Pons (tissue), 1 donor: ENCODE measurements at places on chromosomes 7 and 10.
A peak's percentile ranks its signal among the peaks of the same experiment; 100 is the strongest.

GRCh38 chr7:121267612-121268011 lies 61.2 kb upstream of the WNT16 start:
- DNase-seq = no peak

DNA sequence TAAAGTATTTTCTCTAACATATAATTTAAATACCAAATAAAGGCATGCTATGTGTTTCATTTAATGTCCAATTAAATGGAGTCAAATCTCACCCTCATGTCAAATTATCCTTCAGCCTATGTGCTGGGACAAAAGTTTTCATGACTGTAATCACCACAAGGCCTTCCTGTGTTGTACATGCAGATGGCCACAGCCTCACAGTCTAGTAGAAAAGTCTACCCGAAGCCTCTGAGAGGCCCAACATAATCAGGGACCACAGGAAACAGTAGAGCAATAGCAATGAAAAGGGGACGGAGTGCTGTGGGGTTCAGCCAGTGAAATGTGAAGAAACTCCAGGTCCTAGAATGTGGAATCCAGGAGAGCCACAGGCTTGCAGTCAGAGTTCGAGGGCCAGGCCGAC lies 140.2 kb upstream of the KLF6 start:
- DNase-seq = no peak

- DNase-seq = no peak
Measured at GRCh38 chr7:70586822-70587221, 545.1 kb upstream of the GALNT17 start.

- DNase-seq = no peak
Measured at GRCh38 chr7:116584721-116585120, 59.9 kb downstream of the CAV1 start.

- DNase-seq = peak; percentile 92
Measured at GRCh38 chr10:43461950-43462349, 25.0 kb downstream of the ZNF487 start.

DNA sequence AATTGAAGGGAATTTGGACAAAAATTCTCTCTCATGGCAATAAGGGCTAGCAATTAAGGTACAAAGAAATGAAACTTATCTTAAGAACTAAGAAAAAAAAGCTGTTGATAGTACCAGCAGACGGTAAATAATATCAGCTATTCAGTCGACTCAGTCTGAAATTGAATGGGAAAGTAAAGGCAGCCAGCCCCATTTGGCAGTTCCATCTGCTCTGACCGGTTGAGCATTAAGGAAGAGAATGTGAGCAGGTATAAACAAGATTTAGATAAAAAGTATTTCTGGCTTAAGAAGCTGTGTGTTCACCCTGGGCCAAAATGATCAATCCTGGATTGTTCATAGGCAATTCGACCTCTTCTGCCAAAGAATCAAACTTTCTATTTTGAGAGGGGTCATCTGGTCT lies 154.6 kb upstream of the NPVF start:
- no peak for DNase-seq

DNA sequence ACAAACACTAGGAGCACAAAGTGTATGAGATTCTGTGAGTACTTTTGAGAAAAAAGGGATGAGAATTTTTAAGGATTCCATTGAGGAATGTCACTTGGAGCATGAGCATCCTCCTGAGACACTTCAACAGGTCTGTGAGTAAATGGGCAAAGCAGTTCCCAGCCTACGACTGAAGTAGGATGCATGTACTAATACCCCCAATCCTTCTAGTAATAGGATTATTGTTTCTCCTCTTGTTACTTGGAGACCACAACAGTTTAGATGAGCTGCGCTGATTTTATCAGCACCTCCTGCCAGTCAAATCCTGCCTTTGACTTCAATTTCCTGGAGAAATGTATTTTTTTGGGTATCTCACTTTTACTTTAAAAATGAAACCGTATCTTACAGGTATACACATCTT lies 820 bp downstream of the BBS9 start:
- DNase-seq = no peak

GRCh38 chr10:4108693-4109092 lies 323.7 kb upstream of the KLF6 start:
- DNase-seq = no peak

- DNase-seq = no peak
Measured at GRCh38 chr10:93876381-93876780, 17.4 kb upstream of the SLC35G1 start.

DNA sequence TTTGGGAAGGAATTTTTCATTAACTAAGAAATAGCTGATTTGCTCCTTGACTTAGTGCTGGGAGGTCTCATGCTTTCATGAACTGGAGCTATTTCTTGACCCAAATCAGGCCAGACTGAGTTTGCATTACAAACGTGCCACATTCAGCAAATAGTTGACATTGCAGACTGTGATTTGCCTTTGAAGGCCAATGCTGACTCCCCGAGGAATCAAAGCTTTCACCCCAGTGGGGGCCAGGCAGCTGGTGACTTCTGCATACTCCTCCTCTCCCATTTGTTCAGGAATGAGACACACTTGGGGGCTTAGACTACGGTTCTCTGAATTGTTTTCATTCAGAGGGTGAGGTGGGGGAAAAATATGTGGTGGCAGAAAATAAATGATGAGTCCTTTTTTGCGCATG lies 111.0 kb upstream of the JAZF1 start:
- DNase-seq = no peak

GRCh38 chr10:10307551-10307950 lies 710.1 kb upstream of the CELF2 start:
- no peak for DNase-seq

DNA sequence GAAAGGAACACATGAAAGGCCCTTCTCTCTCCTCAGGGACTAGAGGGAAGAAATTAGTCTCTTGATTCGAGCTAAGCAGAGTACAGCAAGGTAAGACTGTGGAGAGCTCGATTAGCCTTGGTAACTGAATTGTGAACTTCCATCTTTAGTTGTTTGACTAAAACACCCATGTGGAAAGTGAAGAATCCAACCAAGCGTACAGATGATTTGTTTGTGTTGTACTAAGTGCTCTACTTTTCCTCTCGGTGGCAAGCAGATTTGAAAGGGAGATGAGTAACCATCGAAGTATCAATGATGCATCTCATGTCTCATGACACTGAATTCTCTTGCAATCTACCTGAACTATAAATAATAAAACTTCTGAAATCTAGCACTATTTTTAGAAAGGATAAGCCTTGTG lies 80.7 kb downstream of the FZD1 start:
- no peak for DNase-seq

- DNase-seq = no peak
Measured at GRCh38 chr10:127148066-127148932, 48.1 kb downstream of the INSYN2A start.

- peak; percentile 47 for DNase-seq
Measured at GRCh38 chr7:107594961-107595737, 15.1 kb downstream of the BCAP29 start.
